ENCODE measurements at places on chromosomes 16 and 17.

DNA sequence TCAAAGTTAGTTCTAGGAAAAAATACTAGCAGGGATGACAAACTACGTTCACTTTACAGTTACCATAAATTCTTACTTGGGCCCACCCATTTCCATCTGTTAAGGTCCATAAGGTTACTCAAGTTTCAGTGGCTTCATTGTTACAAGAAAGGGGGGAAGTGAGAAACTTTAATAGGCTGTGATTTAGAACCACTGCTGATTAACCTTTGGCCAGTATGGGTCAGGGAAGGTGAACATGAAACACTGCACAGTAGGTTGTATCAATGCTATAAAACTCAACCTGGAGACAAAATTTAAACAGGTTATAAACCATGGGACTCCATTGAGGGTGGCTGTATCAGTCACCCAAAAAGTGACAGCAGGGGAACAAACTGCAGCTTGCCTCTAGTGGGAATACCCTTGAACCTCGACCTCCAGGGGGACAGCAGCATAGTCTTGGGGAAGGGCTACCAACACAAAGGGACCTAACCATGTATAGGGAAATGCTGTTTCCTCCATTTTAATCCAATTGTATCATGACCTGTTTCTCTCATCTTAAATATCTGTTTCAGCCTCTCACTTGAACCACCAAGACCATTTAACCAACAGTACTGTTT is 10.4 kb downstream of the PTRH2 start:
- peaks cover 10% of the 10 kb centered on the region for H3K4me1 ChIP-seq
- no peak for DNase-seq
- no peak overlapping the region for H3K4me3 ChIP-seq
- peaks cover 23% of the 10 kb centered on the region for H3K36me3 ChIP-seq
- H3K27me3 ChIP-seq: no peaks in the 10 kb centered on the region

- DNase-seq: no peak
- no peak overlapping the region for H3K27ac ChIP-seq
- no peak overlapping the region for H3K4me3 ChIP-seq
Observed at GRCh38 chr16:58428621-58429542, 36.6 kb downstream of the GINS3 start.

DNA sequence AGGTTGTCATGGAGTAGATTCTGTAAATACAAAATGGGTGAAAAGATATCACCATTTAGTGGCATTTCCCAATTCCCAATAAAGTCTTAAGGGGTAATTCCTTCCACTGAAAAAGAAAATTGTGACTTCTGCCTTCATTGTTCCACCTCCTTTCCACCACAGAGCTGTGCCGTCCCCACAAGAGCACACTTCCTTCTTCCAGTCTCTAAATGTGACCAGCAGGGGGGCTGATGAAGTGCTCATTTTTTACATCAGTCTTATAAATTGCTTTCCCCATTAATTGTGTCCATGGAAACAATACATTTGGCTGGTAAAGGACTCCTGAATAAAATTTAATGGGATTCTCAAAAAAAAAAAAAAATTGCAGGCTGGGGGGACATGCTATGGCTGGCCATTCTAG is 260.8 kb upstream of the PSMD7 start:
- no peak overlapping the region for H3K4me3 ChIP-seq
- no peak for DNase-seq
- no peak overlapping the region for H3K27ac ChIP-seq
- no peaks in the 10 kb centered on the region for H3K36me3 ChIP-seq

DNA sequence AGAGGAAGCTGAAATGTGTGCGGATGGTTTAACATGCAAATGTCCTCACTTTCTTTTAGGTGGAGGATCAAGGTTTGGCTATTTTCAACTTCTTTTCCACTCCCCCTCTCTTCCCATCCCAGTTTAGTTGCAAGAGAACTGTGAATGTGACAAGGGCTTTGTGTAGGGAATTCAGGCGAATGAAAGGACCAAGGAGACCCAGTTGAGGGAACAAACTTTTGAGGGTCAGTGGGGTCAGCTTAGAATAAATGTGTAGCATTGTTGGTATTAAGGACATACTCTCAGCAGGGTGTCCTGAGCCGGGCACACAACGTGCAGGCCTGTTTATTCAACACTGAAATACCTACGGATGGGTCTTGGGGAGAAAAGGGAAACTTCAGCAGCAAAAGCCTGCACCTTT is 346.0 kb downstream of the PMP22 start:
- H3K4me1 ChIP-seq: peaks cover 8% of the 10 kb centered on the region
- H3K4me3 ChIP-seq: no peak overlapping the region
- no peak overlapping the region for H3K27ac ChIP-seq
- peak; percentile 34 for DNase-seq

DNA sequence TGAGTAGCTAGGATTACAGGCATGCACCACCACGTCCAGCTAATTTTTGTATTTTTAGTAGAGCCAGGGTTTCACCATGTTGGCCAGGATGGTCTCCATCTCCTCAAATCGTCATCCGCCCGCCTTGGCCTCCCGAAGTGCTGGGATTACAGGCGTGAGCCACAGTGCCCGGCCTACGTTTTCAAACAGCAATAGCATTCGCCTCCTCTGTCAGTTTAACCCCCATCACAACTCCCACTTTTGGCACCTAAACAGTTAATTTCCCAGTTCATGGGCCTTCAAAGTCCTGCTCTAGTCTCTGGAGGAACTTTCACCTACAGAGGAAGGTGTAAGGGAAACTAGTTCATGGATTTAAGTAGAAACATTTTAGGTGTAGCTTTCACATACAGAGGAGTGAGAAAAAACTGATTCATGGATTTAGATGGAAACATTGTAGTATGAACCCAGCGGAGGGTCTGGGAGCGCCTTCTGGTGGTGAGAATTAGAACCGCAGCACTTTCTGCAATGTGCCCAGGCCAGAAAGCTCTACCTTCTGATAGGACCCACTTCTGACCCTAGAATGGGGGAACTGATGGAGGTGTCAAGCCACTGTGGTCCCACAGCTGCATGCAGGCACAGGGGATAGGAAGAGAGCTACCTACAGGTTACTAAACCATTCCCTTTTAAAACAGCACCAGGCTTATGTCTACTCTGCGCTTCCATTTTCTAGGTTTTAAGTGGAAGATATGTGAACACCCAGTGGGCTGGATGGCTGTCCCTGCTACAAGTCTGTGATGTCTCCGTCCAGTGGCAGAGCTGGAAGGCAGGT is 12.0 kb upstream of the MEOX1 start:
- peak; percentile 89 for DNase-seq
- H3K36me3 ChIP-seq: no peaks in the 10 kb centered on the region
- no peak overlapping the region for H3K27ac ChIP-seq
- peak overlapping the region; percentile 2 for H3K4me3 ChIP-seq
- H3K27me3 ChIP-seq: no peaks in the 10 kb centered on the region

DNA sequence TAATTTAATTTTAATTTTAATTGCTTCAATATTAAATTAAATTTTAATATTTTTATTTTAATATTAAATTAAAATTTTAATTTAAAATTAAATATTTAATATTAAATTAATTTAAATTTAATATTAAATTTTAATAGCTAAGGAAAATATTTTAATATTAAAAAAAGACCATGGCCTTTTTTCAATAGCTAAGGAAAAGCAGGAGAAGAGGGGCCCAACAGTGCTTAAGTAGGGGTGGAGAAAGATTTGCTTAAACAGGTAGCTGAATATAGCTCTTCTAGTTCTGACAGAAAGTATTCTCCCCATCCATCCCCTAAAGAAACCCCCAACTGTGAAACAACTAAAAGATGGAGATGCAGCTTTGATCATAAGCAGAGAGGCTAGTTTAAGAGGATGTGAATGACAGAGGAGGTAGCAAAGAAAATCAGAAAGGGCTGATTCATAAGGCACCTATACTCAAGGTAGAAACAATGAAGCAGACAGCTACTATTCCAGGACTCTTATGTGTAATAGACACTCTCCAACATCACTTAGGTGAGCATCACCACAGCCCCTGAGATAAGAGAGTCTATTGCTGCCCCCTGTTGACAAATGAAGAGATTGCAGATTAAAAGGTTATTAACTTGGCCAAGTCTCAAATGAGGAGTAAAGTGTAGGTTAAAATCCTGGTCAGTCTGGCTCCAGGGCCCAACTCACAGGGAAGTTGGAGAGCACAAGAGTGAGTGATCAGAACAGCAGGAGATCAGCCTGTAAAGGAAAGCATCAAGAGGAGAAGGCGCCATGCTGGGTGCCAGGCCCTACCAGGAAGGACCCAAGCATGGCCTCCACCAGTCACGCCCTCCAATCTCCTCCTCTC is 7.8 kb upstream of the RNASEK start:
- DNase-seq: peak; percentile 45
- H3K4me3 ChIP-seq: peak overlapping the region; percentile 38
- peaks cover 6% of the 10 kb centered on the region for H3K36me3 ChIP-seq
- H3K27ac ChIP-seq: no peak overlapping the region
- peaks cover 3% of the 10 kb centered on the region for H3K4me1 ChIP-seq

DNA sequence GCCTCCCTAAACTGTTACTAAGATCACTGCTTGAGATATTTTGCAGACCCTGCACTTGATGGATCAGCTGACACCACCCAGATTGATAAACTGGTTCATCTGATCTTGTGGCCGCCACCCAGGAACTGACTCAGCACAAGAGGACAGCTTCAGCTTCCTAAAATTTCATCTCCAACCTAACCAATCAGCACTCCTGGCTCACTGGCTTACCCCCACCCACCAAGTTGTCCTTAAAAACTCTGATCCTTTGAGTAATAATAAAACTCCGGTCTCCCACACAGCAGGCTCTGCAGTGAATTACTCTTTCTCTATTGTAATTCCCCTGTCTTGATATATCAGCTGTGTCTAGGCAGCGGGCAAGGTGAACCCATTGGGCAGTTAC is 174.8 kb downstream of the UTP18 start:
- H3K4me1 ChIP-seq: peaks cover 8% of the 10 kb centered on the region
- H3K27me3 ChIP-seq: no peaks in the 10 kb centered on the region
- DNase-seq: no peak
- no peak overlapping the region for H3K4me3 ChIP-seq
- peaks cover 3% of the 10 kb centered on the region for H3K36me3 ChIP-seq

GRCh38 chr16:10114409-10114808 is 67.8 kb downstream of the GRIN2A start:
- H3K4me3 ChIP-seq: no peak overlapping the region
- no peak overlapping the region for H3K27ac ChIP-seq
- peaks cover 32% of the 10 kb centered on the region for H3K27me3 ChIP-seq

DNA sequence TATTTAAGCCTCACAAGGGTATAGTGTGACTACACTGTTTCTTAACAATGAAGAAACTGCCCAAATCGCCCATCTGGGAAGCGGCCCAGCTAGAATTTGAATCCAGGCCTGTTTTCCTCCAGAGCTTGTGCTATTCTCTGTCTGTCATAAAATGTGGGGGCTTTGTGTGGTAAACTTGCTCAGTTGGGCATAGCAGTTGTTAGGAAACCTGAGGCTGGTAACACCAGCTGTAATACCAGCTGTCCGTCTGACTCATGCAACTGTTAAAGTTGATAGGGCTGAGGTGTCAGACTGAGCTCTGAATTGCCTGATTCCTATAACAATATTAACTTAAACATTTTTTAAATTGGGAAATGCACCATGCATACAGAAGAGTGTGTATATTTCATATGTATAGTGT is 9.3 kb downstream of the NOD2 start:
- peaks cover 9% of the 10 kb centered on the region for H3K36me3 ChIP-seq
- no peak overlapping the region for H3K27ac ChIP-seq
- peaks cover 10% of the 10 kb centered on the region for H3K4me1 ChIP-seq
- peaks cover 5% of the 10 kb centered on the region for H3K27me3 ChIP-seq

- H3K4me1 ChIP-seq: peaks cover 18% of the 10 kb centered on the region
- no peaks in the 10 kb centered on the region for H3K36me3 ChIP-seq
- peaks cover 2% of the 10 kb centered on the region for H3K27me3 ChIP-seq
- H3K27ac ChIP-seq: no peak overlapping the region
Observed at GRCh38 chr16:30523768-30524574, 2.4 kb downstream of the ZNF768 start.

DNA sequence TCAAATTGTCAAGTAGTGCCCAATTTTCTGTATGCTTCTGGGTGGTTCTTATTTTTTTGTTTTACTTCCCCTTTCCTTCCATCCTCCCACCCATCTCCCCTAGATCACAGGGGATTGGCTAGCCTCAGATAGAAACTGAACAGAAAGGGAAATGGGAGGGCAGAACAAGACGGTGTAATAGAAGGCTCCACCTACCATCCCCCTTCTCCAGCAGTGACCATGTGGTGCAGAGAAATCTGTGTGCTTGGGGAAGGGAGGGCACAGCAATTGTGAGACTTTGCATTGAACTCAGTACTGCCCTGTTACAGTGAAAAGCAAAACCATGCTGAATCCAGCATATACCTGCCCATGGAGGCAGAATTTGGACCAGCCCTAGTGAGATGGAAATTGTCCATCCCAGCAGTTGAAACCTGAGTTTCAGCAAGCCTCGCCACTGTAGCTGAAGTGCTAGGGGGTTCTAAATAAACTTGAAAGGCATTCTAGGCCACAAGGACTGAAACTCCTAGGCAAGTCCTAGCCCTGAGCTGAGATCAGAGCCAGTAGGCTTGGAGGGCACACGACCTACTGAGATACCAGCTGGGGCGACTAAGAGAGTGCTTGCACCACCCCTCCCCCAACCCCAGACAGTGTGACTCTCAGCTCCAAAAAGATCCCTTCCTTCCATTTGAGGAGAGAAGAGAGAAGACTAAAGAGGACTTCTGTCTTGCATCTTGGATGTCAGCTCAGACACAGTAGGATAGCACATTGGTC is 5.2 kb downstream of the SLFN11 start:
- H3K4me3 ChIP-seq: no peak overlapping the region
- peaks cover 89% of the 10 kb centered on the region for H3K27me3 ChIP-seq
- H3K27ac ChIP-seq: no peak overlapping the region
- peaks cover 15% of the 10 kb centered on the region for H3K36me3 ChIP-seq
- no peaks in the 10 kb centered on the region for H3K4me1 ChIP-seq
- no peak for DNase-seq

DNA sequence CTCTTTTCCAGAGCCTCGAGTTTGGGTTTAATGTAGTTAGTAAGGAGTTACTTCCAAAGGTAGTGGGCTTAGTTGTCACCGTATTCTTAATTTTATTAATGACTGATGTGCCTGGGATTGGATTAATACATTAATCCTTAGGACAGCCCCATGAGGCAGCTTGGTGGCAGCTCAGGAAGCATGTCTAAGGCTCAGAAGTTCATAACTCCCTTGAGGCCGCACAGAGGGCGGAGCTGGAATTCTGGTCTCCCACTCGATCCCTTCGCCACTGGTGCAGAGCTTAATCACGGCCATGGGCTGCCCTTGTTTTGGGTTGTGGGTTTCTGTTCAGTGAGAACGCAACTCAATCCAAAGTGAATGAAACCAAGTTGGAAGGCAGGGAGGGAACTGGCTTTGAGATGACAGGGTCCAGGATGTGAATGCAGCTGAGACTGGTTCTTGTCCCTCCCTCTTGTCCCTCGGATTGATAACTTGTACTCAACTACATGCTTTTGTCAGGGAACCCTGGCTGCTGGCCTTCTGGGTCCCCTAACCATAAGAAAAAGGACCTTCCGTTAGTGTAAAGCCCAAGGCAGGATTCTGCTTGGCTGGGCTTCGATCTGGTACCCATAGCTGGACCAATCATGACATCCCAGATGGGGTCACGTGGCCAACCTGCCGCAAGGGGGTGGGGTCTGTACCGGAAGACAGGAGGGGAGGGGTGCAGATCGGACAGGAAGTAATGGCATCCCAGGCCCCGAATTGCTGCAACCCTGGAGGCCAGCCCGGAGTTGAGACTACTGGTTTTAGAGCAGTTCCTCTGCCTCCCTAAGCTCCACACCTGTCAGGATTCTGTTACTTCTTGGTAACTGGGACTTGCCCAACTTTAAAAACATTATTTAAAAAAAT is 45.4 kb downstream of the SNX20 start:
- H3K36me3 ChIP-seq: peaks cover 7% of the 10 kb centered on the region
- no peak for DNase-seq
- H3K27me3 ChIP-seq: no peaks in the 10 kb centered on the region
- peaks cover 6% of the 10 kb centered on the region for H3K4me1 ChIP-seq

GRCh38 chr16:11685844-11686618 is 17.8 kb downstream of the SNN start:
- H3K4me1 ChIP-seq: peaks cover 11% of the 10 kb centered on the region
- DNase-seq: no peak
- H3K36me3 ChIP-seq: peaks cover 6% of the 10 kb centered on the region

Measured in neural crest cell (in vitro differentiated cells).